ENCODE measurements at places on chromosomes 6 and 20.

DNA sequence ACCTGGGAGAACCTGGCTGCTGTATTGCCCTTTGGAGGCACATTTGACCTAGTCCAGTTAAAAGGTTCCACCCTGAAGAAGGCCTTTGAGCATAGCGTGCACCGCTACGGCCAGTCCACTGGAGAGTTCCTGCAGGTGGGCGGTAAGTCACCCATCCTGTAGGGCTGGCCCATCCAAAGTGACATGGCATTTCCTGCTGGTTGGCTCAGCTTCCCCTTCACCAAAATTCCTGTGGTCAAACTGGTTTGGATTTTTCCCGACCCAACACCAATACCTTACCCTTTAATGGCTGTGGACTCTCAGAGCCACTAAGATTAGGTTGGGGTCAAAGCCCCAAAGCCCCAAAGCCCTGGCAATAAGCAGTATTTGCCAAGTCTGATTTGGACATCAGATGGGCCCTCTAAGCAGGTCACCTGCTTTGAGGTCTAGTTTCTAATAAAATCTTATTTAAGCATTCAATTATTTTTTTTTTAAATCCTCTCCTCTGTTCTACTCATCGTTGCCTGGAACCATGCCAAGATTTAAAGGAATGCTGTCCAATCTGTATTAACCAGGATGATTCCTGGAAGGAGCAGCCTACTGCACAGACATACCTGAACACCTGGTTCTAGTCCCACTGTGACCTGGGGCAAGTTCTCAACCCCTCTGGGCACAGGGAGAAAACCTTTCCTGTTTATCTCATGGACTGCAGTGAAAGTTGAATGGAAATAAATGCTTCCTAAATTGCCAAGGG is 40.8 kb downstream of the NT5E start:
- no peaks in the 10 kb centered on the region for H3K27me3 ChIP-seq
- H3K4me3 ChIP-seq: no peak overlapping the region
- DNase-seq: no peak
- peaks cover 3% of the 10 kb centered on the region for H3K4me1 ChIP-seq
- H3K36me3 ChIP-seq: peaks cover 16% of the 10 kb centered on the region
- H3K27ac ChIP-seq: no peak overlapping the region

DNA sequence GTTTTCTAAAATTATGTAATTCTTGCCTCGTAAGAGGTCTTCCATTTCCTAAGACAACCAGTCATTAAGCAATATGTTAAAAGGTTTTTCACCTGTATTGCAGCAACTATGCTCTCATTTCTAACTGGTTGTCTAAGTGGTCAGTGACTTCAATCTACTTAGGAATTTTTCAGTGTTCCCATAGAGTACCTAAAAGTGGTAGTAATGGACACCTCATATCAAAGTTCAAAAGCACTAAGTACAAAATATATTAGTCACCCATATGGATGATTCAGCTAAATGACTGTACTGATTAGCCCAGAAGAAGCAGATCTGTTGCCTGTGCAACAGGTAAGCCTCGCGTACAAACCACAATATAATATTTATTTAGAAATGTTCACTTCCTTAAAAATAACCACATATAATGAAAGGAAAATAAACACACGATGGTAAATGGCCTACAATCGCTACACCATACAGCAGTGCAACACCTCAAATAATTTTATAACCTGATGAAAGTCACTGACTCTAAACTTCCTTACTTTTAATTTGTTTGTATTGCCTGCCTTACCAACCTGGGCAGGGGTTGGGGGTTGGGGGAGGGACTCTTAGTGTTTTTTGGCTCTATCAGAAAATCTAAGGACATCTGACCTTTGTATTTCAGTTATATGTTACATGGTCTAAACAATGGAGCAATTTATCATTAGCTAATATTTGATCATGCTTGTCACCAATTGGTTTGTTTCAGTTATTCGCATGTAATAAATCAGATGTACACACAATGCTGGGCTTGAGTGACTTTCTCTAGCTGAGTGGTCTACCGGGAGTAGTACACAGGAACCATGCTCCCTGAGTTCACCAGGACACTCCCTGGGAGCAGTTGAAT is 105.9 kb downstream of the HIVEP2 start:
- peak overlapping the region; percentile 69 for H3K27ac ChIP-seq
- H3K4me3 ChIP-seq: peak overlapping the region; percentile 66
- H3K27me3 ChIP-seq: no peaks in the 10 kb centered on the region
- no peak for DNase-seq

- H3K4me1 ChIP-seq: peaks cover 70% of the 10 kb centered on the region
- peaks cover 66% of the 10 kb centered on the region for H3K36me3 ChIP-seq
- H3K27me3 ChIP-seq: no peaks in the 10 kb centered on the region
- H3K27ac ChIP-seq: peak overlapping the region; percentile 86
- no peak for DNase-seq
- H3K4me3 ChIP-seq: peak overlapping the region; percentile 96
Observed at GRCh38 chr6:33277663-33278391, 904 bp downstream of the B3GALT4 start.

GRCh38 chr6:3294921-3295871 is 36.4 kb downstream of the PSMG4 start:
- H3K36me3 ChIP-seq: no peaks in the 10 kb centered on the region
- no peak for DNase-seq
- no peak overlapping the region for H3K27ac ChIP-seq
- H3K27me3 ChIP-seq: no peaks in the 10 kb centered on the region

DNA sequence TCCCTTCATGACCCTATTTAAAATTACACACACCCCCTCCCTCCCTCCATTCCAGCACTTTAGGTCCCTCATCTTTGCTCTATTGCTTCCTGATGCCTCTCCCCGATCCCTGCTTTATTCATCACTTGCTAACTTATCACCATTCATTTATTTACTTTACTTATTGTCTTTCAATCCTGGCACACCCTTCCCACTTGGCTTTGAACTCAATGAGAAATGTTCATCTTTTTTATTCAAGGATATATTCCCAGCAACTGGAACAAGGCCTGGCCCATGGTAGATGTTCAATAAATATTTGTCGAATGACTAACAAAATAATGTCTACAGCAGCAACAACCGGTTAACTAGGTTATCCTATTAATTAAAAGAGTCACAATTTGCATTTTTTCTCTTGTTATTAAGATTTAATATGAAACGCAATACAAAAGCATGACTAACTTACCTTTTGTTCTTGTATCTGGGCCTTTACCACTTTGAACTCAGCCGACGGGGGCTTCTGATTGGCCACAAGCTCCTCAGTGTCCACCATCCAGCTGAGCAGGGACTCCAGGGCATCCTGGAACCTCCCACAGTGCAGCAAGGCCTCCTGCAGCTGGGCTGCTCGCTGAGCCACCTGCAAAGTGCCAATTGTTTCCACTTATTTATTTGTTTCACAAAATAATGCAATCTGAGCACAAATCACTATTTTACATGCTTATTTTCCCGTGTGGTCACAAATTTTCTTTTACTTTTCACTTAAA is 107.8 kb downstream of the DST start:
- no peaks in the 10 kb centered on the region for H3K4me1 ChIP-seq
- H3K36me3 ChIP-seq: no peaks in the 10 kb centered on the region
- no peak overlapping the region for H3K4me3 ChIP-seq
- DNase-seq: no peak

DNA sequence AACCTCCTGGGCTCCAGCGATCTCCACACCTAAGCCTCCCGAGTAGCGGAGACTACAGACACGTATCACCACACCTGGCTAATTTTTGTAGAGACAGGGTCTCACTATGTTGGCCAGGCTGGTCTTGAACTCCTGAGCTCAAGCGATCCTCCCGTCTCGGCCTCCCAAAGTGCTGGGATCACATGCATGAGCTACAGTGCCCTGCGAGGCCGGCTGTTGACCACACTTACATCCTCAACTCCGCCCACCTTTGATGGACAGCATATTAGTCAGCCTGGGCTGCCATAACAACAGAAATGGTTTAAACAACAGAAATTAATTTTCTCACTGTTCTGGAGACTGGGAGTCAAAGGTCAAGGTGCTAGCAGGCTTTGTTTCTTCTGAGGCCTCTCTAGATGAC is 107.7 kb downstream of the JPH2 start:
- no peaks in the 10 kb centered on the region for H3K36me3 ChIP-seq
- no peaks in the 10 kb centered on the region for H3K27me3 ChIP-seq
- H3K27ac ChIP-seq: no peak overlapping the region
- no peak overlapping the region for H3K4me3 ChIP-seq
- no peak for DNase-seq
- peaks cover 19% of the 10 kb centered on the region for H3K4me1 ChIP-seq

DNA sequence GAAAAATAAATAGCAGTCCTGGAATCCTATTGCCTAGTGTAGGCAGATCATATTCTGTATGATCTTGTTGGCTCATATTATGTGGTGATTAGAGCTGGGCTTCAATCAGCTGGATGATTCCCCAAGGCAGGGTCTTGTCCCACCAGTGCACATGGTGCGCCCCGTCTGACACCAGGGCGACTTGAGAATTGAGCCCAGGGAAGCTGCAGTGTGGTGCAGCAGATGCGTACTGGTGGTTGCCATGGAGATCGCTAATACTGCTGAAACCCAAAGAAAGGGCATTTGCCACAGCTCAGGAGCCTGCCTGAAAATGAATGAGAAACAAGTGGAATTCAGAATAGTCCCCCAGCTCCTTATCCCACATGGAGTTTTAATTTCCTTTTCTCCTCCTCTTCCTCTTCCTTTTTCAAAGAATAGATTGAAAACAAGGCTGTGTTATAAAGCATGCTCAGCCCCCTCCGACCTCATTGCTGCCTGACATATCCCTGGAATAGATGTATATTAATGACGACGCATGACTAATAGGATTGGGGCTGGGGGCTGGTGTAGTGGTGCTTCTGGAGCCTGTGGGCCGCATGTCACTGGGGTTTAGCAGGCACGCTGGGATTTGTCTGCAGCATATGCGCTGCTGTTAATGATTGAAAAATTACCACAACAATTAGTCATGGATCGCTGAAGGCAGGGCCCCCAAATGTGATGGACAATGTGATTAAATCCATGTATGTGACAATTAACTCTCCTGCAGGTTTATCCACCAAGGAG is 210.5 kb downstream of the FARS2 start:
- H3K36me3 ChIP-seq: peaks cover 2% of the 10 kb centered on the region
- peaks cover 7% of the 10 kb centered on the region for H3K4me1 ChIP-seq
- no peaks in the 10 kb centered on the region for H3K27me3 ChIP-seq
- H3K4me3 ChIP-seq: no peak overlapping the region

- no peak overlapping the region for H3K27ac ChIP-seq
- no peaks in the 10 kb centered on the region for H3K4me1 ChIP-seq
- H3K4me3 ChIP-seq: no peak overlapping the region
- DNase-seq: no peak
Observed at GRCh38 chr20:58749979-58750378, 57.4 kb downstream of the NPEPL1 start.

GRCh38 chr6:37029249-37029971 is 24.0 kb downstream of the FGD2 start:
- H3K27me3 ChIP-seq: no peaks in the 10 kb centered on the region
- H3K36me3 ChIP-seq: no peaks in the 10 kb centered on the region
- peak; percentile 68 for DNase-seq
- H3K27ac ChIP-seq: no peak overlapping the region

DNA sequence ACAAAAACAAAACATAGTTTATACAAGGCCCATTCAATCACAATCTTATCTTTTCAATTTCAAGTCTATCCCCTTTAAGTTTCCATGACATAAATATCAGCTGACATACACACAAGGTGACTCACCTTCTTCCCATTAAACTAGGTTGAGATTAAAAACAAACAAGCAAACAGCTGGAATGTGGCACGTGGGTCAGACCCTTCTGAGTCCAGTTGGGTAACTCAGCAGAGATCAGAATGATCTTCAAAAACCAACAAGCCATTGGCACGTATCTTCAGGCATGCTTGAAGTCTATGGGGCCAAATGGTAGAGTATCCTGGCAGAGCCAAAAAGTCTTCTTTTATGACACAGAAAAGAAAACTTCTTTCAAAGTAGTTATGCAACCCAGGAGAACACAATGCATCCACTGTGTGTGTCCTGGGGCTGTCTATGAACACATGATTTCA is 603.5 kb upstream of the CITED2 start:
- H3K27me3 ChIP-seq: no peaks in the 10 kb centered on the region
- DNase-seq: no peak
- no peaks in the 10 kb centered on the region for H3K36me3 ChIP-seq

DNA sequence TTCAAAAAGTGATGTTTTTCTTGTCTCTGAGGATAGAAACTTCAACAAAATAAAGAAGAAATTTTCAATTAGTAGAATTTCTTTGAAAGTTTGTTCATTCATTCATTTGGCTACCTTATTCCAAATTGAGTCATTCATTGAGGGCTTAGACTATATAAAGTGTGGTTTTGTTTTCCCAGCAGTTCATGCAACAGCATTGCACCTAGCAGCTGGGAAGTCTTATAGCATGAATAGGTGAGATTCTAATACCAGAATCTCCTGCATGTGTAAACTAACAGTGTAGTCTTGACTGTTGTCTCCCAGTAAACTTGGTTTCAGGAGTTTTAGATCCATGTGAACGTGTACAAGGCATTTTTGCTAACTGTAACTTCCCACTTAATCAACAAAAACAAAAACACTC is 7.1 kb downstream of the ESR1 start:
- no peaks in the 10 kb centered on the region for H3K36me3 ChIP-seq
- peaks cover 1% of the 10 kb centered on the region for H3K4me1 ChIP-seq
- H3K4me3 ChIP-seq: no peak overlapping the region
- DNase-seq: no peak

GRCh38 chr6:66896415-66896814 is 1189.4 kb upstream of the EYS start:
- H3K27me3 ChIP-seq: no peaks in the 10 kb centered on the region
- H3K27ac ChIP-seq: no peak overlapping the region
- no peaks in the 10 kb centered on the region for H3K36me3 ChIP-seq
- no peak for DNase-seq

- H3K36me3 ChIP-seq: no peaks in the 10 kb centered on the region
- H3K27me3 ChIP-seq: no peaks in the 10 kb centered on the region
- H3K4me3 ChIP-seq: no peak overlapping the region
- no peak for DNase-seq
- H3K4me1 ChIP-seq: no peaks in the 10 kb centered on the region
Observed at GRCh38 chr6:41256383-41256782, 28.2 kb downstream of the TREML4 start.

- H3K27me3 ChIP-seq: peaks cover 15% of the 10 kb centered on the region
- H3K4me1 ChIP-seq: no peaks in the 10 kb centered on the region
- H3K4me3 ChIP-seq: no peak overlapping the region
- DNase-seq: no peak
Observed at GRCh38 chr6:150343434-150343833, 25.4 kb upstream of the IYD start.

GRCh38 chr20:50321797-50322480 is 131.3 kb downstream of the CEBPB start:
- H3K27ac ChIP-seq: no peak overlapping the region
- no peaks in the 10 kb centered on the region for H3K4me1 ChIP-seq
- DNase-seq: no peak
- peaks cover 15% of the 10 kb centered on the region for H3K27me3 ChIP-seq
- H3K36me3 ChIP-seq: no peaks in the 10 kb centered on the region
- no peak overlapping the region for H3K4me3 ChIP-seq
